WERI-Rb-1 (cell line): ENCODE measurements at places on chromosomes 1 and 21.

DNA sequence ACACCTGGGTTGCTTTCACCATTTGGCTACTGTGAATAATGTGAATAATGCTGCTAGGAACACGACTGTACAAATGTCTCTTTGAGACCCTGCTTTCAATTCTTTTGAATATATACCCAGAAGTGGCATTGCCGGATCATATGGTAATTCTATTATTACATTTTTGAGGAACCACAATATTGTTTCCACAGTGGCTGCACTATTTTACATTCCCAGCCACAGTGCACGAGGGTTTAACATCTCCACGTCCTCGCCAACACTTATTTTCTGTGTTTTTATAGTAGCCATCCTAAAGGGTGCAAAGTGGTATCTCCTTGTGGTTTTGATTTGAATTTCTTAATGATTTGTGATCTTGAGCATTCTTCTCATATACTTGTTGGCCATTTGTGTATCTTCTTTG, 15.7 kb downstream of the FHAD1 start:
- no peak for DNase-seq

- DNase-seq, result peak; percentile 11
Measured at GRCh38 chr1:1004420-1004779, 4.5 kb upstream of the HES4 start.

DNA sequence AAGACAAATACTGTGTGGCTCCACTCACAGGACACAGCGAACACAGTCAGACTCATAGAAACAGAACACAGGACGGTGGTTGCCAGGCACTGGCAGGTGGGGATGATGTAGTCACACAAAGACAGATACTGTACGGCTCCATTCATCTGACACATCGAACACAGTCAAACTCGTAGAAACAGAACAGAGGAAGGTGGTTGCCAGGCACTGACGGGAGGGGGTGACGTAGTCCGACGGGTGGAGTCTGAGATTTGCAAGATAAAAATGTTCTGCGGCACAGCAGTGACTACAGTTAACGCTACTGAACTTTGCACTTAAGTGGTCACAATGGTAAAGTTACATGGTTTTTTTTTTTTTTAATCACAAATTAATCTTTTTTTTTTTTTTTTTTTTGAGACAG, 18.7 kb downstream of the C21orf58 start:
- no peak for DNase-seq

GRCh38 chr1:7636795-7637526, 134.1 kb upstream of the VAMP3 start:
- DNase-seq, result no peak

- DNase-seq, result peak; percentile 45
Measured at GRCh38 chr1:89525169-89525855, 683 bp downstream of the LRRC8B start.

- DNase-seq, result peak; percentile 22
Measured at GRCh38 chr1:245091818-245092637, 62.8 kb upstream of the KIF26B start.

DNA sequence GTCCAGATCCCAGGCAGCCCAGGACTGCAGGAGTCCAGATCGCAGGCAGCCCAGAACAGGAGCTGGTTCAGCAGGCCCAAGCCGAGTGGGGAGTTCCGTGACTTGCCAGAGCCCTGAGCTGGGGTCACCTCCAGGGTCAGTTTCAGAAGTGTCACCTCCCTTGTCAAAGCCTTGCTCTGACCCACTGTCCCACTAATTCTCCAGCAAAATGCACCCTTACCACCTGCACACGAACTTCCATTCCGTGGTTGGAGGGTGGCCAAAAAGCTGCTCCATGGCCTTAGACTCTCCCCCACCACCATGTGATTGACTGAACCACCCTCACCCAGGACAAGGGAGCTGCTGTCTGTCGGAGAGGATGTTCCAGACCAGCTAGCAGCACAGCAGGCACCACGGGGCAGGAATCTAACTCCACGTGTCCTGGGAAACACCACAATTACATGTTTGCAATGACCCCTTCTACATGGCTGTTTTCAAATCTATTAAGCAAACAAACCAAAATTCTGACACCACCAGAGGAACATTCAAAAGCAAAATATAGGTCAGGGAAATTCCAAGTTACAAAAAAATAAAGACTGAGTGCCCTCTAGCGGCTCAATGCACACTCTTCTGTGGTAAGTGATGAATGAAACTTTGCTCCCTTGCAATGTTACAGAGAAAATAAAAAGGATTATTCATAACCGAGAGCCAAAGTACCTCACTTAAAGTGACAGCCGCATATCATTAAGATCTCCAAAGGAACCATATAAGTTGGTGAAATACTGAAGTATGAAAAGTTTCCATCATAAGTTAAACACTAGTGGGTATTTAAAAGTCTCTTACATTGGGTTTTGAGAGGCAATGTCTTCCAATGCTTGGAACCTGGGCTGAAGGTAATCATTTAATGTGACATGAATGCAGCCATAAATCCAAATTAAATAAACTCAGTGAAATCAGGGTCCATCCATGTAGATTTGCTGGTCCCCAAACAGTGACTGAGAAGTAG, 76.3 kb downstream of the NPHP4 start:
- no peak for DNase-seq
